ENCODE measurements at places on chromosomes 11 and 22. TPM values are rescaled to one million over a fixed set of nuclear protein-coding genes. Genes with fewer than 3 reads are reported as not detected.
A peak's percentile ranks its signal among the peaks of the same experiment; 100 is the strongest.

GRCh38 chr11:34513682-34514449 is at the start of gene ELF5:
Gene ELF5, minus strand, starts transcription at chr11:34513794. Its CDS starts 8,045 bp downstream, at chr11:34505749.
- H3K4me3 ChIP-seq, result no peak within 1 kb of the TSS
- no peak within 1 kb of the TSS for H3K27ac ChIP-seq
- no peak for DNase-seq
- peaks cover 3% of the 10 kb centered on the region for H3K4me1 ChIP-seq
- no peaks in the 10 kb centered on the region for H3K27me3 ChIP-seq

DNA sequence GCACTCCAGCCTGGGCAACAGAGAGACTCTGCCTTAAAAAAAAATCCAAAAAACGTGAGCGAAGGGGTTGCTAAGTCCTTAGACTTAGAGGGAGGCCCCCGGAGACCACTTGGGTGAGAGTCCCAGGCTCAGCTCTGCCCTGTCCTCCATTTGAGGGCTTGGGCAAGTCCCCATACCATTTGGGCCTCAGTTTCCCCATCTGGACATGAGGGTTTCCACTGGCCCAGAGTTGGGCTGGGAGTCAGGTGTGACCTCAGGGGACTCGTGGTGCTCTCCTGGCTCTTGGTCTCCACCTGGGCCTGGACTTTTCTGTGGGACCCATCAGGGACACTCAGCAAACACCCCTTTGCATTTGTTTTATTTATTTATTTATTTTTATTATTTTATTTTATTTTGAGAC is 35.2 kb upstream of the CSNK1E start:
- DNase-seq, result no peak
- no peak overlapping the region for H3K4me3 ChIP-seq
- no peaks in the 10 kb centered on the region for H3K4me1 ChIP-seq

GRCh38 chr11:9330387-9331384 is 16.3 kb upstream of the TMEM41B start:
- H3K36me3 ChIP-seq, result no peaks in the 10 kb centered on the region
- DNase-seq, result no peak
- H3K27me3 ChIP-seq, result no peaks in the 10 kb centered on the region
- H3K4me1 ChIP-seq, result peaks cover 7% of the 10 kb centered on the region

GRCh38 chr11:3221408-3222002 is 2.9 kb upstream of the MRGPRG start:
- H3K4me1 ChIP-seq, result no peaks in the 10 kb centered on the region
- H3K36me3 ChIP-seq, result no peaks in the 10 kb centered on the region
- peak; percentile 52 for DNase-seq
- H3K27me3 ChIP-seq, result no peaks in the 10 kb centered on the region
- H3K4me3 ChIP-seq, result no peak overlapping the region

DNA sequence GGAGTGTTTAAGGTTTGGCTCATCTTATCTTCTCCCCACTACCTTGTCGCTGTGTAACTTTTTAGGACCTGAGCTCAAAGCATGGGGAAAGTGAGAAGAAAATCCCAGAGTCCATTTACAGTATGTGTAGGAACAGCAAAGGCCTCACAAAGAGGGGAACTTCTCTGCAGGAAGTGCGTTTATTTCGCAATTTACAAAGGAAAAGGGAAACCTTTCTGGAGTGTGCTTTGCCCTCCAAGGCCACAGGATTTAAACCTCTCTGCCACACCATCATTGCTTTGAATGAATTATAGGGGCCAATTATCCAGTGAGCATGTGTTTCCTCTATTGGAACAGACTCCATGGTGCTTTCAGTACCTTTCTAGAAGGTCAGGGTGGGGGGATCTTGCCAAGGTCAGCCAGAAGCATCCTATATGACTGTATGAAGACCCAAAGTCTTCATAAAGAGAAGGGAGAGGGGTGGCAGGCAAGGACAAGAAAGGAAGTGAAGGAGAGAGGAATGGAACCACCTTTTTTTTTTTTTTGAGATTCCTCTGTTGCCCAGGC is 68.1 kb upstream of the LMO2 start:
- DNase-seq, result no peak
- no peak overlapping the region for H3K27ac ChIP-seq
- no peaks in the 10 kb centered on the region for H3K4me1 ChIP-seq
- no peak overlapping the region for H3K4me3 ChIP-seq
- H3K27me3 ChIP-seq, result peaks cover 7% of the 10 kb centered on the region
- H3K36me3 ChIP-seq, result no peaks in the 10 kb centered on the region

DNA sequence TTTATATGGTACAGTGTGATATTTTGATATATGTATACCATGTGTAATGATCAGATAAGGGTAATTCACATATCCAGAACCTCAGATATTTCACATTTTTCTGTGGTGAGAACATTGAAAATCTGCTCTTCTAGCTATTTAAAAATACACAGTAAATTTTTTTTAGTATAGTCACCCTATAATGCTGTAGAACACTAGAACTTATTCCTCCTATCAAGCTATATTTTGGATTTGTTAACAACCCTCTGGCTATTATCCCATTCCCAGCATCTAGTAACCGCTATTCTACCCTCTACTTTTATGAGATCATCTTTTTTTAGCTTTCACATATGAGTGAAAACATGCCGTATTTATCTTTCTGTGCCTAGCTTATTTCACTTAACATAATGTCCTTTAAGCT is 65.5 kb upstream of the SYT9 start:
- no peak for DNase-seq
- no peak overlapping the region for H3K4me3 ChIP-seq
- H3K4me1 ChIP-seq, result no peaks in the 10 kb centered on the region
- H3K36me3 ChIP-seq, result no peaks in the 10 kb centered on the region
- H3K27ac ChIP-seq, result no peak overlapping the region

DNA sequence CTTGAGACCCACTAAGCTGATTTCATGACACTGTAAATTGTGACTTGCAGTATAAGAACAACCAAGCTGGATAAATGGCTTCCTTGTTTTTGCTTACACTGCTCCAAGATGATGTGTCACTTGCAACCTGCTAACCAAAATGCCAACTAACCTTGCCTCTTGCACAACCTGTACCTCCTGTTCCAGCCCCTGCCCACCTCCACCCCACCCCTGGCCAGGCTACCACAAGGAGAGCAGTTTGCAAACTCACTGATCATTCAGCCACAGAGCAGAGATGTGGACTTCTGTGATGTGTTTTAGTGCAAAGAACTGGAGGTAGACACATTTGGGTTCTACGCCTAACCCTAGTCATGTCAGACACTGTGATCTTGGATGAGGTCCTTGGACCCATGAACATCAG is 4.3 kb upstream of the APOL6 start:
- H3K27me3 ChIP-seq, result no peaks in the 10 kb centered on the region
- DNase-seq, result no peak
- no peaks in the 10 kb centered on the region for H3K36me3 ChIP-seq
- peaks cover 16% of the 10 kb centered on the region for H3K4me1 ChIP-seq
- no peak overlapping the region for H3K4me3 ChIP-seq

DNA sequence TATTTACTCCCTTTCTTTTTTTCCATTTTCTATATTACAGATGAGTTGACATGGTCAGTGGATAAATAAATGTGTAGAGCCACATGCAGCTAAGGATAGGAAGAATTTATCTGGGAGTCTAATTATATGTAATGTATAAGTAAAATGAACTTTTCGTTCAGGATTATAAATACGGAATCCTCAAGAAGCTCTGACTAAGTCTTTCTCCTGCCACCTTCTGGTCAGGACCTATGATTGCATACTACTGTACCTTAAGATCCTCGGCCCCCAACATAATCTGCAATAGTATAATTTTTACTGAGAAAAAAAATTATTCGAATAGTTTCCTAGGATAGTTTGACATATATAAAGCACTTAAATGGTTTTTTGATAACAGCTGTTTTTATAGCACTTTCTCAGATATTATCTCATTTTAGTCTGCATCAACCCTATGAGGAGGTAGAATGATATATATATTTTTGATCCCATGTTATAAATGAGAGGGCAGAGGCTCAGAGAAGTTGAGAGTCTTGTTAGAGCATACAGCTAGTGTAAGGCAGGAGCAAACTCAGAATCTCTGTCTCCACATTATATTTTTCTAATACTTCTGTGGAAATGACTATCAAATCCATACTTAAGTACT is 36.1 kb downstream of the CCDC90B start:
- H3K27me3 ChIP-seq, result no peaks in the 10 kb centered on the region
- no peaks in the 10 kb centered on the region for H3K4me1 ChIP-seq
- H3K36me3 ChIP-seq, result peaks cover 24% of the 10 kb centered on the region
- H3K27ac ChIP-seq, result no peak overlapping the region

The XPNPEP3 gene
- polyA plus RNA-seq, result 10.7 TPM

The C11orf65 gene
- polyA plus RNA-seq, result 0.29 TPM

The P4HA3 gene
- polyA plus RNA-seq, result 8.4 TPM
